Activated CD4-positive, alpha-beta memory T cell treated with anti-CD3 and anti-CD28 coated beads for 36 hours (primary cell): ENCODE measurements at places on chromosomes 16 and 17. TPM values are rescaled to one million over a fixed set of nuclear protein-coding genes. Genes with fewer than 3 reads are reported as not detected.

DNA sequence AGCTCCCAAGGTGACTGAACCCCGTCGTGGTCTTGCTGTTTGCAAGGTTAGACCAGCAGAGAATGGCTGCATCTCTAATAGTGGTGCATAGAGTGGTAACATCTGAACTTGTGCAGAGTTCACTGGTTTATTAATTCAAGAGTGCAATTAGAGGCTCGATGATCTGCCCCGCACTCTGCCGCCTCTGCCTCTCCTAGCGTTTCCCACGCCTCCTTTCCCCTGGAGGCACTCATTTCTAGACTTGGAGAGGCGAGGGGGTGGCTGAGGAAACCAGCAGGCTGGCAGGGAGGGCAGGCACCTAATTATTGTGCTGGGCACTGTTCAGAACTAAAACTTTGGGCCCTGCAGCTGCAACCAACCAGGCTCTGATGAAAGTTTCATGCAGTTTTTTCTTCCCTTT lies 363.5 kb upstream of the EEF2KMT start:
- no peaks in the 10 kb centered on the region for H3K36me3 ChIP-seq
- DNase-seq = no peak
- no peaks in the 10 kb centered on the region for H3K4me1 ChIP-seq
- H3K27ac ChIP-seq = no peak overlapping the region

The CCL7 gene
- total RNA-seq = not detected

- H3K27me3 ChIP-seq = no peaks in the 10 kb centered on the region
- H3K27ac ChIP-seq = no peak overlapping the region
- no peaks in the 10 kb centered on the region for H3K4me1 ChIP-seq
Observed at GRCh38 chr17:81076141-81076679, 41.3 kb downstream of the BAIAP2 start.

The TOX3 gene
- total RNA-seq = not detected

DNA sequence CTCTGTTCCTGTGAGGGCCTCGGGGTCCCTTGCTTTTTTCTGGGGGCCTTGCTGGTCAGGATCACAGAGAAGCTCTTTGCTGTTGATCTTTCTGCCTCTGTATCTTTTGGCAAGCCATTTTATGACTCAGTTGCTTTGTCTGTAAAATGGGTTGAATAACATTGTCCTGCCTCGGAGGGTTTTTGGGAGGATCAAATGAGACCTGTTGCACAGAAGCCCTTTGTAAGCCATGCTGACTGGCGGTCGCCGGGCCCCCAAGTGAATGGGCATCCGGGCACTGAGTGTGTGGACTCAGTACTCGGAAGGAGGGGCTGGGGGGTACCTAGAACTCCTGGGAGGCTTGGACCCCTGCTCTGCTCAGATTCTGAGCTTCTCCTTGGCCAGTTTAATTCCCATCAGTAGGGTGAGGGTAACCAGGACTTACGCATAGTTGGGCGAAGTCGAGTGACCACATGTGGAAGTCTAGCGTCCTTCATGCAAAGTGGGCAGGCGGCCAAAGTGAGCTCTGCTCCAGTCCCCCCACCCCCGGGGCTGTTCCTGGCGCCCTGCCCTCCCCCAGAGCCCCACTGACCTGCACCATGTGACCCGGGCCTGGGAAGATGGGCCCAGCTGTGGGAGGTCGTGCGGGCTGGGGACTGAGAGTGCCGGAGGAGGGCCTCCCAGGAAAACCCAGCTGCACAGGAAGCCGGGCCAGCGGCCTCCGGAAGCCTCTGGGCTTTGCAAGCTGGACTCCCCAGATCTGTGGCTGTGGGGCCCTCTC lies 284.0 kb downstream of the SEC14L1 start:
- H3K36me3 ChIP-seq = no peaks in the 10 kb centered on the region
- no peaks in the 10 kb centered on the region for H3K27me3 ChIP-seq
- no peak for DNase-seq
- no peak overlapping the region for H3K27ac ChIP-seq
